Epithelial cell of prostate (primary cell): ENCODE measurements at places on chromosomes 1 and 21.

GRCh38 chr21:35190201-35190701 lies 141.1 kb upstream of the RUNX1 start:
- DNase-seq: peak; percentile 56

- DNase-seq: no peak
Observed at GRCh38 chr1:166302989-166303758, 136.4 kb upstream of the FAM78B start.

DNA sequence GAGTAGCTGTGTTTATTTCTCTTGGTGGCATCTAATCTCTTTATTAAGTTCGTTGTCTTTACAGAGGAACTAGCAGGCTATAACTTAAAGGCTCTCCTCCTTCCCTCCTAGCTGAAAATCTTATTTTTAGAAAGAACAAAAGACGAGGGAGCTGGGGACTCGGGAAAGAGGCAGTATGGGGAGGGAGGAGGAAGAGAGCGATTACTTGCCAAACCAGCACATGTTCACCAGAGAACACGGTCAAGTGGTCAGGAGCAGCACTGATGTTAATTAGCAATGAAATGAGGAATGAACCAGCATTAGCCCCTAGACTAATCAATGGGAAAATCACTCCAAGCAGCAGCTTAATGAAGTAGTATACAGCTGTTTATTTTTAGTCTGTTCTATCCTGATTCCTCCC lies 171.3 kb upstream of the ESRRG start:
- DNase-seq: no peak

DNA sequence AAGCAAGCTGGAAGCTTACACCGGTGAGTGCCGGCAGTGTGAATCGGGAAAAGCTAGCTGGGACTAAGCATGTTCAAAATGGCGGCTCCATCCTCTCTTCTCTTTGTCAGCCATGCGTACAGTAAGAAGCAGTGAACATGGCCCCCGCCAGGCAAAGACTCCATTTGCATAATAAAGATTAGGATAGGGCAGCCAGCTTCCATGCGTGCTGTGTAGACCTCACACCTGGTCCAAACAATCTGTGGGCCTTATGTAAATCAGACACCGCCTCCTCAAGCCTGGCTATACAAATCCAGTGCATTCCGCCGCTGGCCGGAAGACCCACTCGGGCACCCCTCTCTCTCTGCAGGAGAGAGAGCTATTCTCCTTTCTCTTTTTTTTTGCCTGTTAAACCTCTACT lies 150.3 kb downstream of the TIAM1 start:
- DNase-seq: no peak

DNA sequence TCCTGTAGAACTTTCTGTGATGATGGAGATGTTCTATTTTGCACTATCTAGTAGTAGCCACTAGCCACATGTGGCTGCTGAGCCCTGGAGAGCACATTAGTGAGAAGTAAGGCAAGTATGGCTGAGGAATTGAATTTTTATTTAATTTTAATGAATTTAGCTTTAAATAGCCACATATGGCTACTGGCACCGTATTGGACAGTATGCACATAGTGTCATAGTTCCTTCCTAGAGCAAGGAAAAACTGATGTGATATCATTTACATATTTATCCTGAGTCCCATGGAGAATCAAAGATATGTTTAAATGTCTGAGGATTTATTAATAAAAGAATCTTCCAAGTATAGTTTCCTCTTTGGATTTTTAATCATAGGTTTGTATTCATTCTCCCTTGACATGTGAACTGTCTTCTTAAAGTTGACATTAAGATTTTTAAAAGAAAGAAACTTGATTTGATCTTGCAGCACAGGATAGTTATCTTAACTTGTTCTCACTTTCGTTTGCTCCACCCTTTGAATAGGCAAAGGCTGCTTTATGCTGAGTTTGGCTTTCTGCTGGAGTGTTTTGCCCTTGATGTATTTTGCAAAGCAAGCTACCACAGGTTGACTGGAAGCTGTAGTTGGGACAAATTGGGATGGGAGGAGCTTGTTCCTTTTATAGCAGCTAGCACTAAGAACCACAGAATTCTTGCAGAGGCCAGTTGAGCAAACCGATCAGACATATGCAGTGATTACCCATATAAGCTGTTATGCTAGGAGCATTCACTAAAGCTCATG lies 129.7 kb downstream of the VPS13D start:
- no peak for DNase-seq

DNA sequence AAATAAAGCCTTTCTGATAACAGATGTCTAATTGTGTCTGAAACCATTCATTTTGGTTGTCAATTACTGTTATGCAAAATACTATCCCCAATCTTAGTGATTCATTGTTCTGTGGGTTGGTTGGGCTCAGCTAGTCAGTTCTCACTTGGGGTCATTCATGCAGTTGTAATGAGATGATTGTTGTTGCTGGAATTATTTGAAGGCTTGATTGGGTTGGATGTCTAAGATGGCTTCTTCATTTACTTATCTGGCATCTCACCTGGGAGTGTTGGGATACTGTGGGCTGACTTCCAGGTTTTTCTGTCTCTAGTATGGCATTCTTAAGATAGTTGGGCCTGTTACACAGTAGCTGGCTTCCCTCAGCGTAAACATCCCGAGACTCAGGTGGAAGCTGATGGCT lies 217.8 kb upstream of the B3GALT2 start:
- no peak for DNase-seq

GRCh38 chr21:44712203-44713028 lies 1.0 kb upstream of the TSPEAR start:
- DNase-seq: no peak

GRCh38 chr1:37593726-37594125 lies 2.0 kb downstream of the GNL2 start:
- DNase-seq: no peak

DNA sequence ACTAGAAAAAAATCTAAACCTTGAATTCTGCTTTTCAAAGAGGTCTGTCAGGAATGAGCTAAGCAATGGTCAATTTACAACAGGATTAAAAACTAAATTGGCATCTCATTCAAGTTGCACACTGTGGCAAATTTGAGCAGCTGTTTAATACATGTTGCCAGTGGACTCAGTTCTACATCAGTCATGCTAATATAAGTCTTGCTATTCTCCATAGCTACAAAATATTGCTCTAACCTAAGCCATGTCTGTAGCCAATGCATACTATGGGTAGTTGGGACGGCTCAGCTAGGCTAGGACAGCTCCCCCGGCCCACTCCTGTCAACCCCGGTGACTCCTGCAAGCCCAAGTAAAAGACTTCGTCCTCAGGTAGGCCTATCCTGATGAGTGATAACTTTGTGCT lies 10.9 kb upstream of the VAV3 start:
- no peak for DNase-seq

DNA sequence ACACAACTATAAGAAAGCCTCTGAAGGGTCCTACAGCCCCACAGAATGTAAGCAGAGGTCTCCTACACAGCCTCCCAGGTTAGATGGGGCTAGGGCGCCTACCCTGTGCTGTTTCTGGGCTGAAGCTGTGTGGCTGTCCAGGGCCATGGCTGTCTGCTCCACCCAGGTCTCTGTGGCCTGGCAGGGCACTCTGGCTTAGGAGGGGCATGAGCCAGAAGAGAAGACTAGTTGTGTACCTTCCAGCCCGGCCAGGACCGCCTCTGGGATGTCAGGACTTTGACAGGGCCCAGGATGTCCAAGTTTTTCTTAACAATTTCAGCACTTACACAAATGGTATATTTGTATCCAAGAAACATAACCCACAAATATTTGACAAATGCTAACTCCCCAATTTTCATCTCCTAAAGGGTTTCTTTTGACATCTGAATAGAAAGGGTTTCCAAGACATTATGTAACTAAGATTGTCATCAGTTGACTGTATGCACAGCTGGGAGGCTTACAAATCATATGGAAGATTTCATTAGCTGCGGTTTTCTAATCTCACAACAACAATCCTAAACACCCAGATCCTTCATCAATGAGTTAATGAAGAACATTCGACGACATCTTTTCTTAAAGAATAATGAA lies 80.5 kb downstream of the HSF2BP start:
- DNase-seq: no peak

- no peak for DNase-seq
Observed at GRCh38 chr1:88640060-88640459, 44.0 kb upstream of the PKN2 start.

- DNase-seq: no peak
Observed at GRCh38 chr1:177872308-177872900, 97.5 kb downstream of the SEC16B start.

DNA sequence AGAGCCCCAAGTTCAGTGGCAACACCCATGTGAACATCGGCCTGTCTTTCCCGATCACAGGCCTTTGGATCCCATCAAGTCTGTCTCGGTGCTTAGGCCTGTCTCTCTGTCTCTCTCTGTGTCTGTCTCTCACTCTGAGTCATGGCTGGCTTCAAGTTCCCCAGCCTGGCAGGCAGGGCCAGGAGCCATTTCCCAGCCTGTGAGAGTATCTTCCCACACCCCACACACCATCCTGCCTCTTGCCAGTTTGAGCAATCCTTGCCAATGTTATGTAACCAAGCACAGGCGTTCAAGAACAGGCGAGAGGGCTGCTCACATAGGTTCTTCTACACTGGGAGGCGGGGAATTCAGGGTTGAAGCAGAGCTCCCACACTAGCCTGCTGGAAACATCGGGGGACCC lies 70.0 kb upstream of the TMEM51 start:
- no peak for DNase-seq

DNA sequence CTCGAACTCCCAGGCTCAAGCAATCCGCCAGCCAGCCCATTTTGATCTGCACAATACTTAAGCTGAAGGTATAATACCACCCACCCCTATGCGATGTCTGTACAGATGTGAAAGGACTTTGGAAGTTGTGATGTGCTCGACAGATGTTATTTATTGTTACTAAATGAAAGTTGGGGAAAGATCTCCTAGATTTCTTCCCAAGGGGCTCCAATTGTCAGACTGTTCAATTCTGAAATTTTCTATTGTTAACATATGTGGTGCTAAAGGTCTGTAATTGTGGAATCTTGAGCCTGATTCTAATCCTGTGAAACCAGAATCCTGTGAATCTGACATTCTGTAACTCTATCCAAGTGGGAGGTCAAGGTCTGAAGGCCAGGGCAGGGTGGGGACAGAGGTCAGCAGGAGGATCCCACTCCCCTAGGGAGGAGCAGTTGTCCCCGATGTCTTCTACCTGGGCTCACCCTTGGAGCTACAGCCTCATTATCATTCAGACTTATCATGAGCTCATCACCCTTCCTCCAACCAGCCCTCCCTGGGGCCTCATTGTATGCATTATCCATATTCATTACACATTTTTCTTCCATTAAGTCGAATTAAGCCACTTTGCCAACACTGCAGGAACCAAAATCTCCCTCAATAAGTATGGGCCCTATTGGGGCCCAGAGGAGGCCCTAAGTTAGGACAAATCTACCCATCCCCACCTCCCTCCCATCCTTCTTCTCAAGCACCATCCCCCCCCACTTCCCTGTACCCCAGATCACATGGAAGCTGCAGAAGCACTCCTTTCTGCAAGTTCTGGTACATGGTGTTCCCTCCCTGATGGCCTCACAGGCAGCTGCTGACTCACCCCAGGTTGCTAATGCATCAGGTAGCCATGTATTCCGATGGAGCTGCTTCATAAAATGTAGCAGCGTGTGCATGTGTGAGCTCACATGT lies 32.3 kb downstream of the SHISAL2A start:
- peak; percentile 64 for DNase-seq

DNA sequence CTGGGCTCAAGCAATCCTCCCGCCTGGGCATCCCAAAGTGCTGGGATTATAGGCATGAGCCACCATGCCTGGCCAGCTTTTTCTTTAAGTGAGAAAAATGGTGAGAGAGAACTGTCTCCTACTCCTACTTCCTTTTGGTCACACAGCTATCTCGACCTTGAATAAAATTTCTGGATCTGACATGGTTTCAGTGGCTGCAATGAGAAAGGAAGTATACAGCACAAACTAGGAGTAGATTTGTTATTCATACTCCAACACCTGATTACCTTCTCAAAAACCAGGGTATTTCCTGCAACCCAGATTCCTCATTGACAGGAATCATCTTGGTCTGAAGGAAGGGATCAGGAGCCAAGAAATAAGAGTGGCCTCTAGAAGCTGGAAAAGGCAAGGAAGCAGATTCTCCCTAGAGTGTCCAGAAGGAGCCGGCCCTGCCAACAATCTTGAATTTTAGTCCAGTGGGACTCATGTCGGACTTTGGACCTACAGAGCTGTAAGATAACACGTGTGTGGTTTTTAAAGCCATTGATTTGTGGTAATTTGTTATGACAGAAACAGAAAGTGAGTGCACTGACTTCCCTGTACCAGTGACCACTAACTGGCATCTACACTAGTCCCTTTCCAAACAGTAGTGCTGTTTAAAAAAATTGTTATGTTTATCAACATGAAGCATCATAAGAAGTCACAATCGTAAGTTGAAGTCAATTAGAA lies 516.6 kb downstream of the SMYD3 start:
- DNase-seq: no peak

GRCh38 chr1:39141925-39142324 lies 62.6 kb upstream of the MACF1 start:
- no peak for DNase-seq

DNA sequence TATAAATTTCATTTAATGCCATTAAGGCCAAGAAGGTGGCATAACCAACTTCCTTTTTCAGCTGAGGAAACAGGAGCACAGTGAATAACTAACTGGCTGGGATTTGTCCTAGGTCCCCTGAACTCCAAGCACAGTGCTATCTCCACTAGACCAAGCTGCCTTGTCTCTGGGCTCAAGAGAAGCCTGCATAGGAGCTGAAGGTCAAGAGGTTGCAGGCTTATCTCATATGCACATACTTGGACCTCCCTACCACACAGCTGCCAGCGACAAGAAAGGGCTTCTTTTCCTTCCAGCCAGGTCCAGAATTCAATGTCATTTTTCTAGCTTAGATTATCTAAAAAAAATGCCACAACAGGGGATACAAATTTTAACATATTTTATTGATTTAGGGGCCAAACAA lies 27.1 kb downstream of the AK2 start:
- DNase-seq: no peak

- DNase-seq: no peak
Observed at GRCh38 chr1:205578780-205579571, 52.8 kb downstream of the ELK4 start.

- no peak for DNase-seq
Observed at GRCh38 chr1:34829250-34829649, 30.3 kb downstream of the SMIM12 start.

DNA sequence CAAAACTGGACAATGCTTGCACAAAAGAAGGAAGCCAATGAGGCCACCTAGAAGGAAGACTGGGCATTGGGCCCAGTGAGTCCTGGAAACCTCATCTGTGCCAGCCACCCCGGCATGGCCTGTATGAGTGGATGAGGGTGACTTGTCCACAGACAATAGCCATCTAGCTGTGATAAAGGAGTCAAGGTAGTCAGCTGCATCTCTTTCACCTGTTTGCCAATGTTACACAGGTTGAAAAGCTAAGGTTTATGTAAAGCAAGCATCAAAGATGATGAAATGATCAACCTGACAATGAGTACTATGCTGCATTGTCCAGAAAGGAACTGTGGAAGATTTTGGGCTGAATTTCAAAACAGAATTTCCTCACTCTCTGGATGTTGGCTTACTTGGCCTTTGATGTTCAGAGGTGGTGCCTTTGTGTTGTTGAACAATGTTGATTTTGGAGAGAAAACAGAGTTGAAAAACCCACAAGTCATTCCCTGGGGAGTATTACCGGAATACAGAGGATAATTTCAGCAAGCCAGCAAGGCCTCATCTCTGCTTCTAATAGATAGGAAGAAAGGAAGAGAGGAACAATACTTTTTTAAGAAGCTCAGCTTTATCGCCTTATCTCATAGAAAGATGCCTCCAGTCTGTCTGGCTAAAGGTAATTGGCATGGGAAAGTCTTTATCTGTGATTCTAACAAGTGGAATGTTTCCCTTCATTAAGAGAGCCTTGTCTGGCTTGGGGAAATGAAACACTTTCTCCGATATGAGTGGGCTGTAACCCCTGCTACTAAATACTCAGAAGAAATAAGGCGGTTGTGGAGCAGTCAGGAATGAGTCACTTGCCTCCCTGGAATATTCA lies 11.4 kb upstream of the SELE start:
- no peak for DNase-seq
